ENCODE measurements at places on chromosomes 11 and 22.

DNA sequence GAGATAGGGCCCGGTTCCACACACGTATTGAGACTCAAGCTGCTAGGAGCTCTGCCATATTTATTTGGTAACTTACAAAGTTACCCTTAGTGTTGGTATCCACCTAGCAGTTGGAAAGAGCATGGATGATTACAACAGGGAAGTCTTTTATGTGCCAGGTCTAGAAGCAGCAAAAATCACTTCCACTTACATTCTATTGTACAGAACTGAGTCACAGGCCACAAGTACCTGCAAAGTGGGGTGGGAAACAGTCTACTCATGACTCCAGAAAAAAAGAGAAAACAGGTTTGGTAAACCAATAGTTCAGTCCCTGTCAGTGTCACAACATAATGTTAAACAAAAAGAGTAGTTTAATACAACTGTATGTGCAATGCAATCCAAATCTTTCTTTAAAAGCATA lies 279.6 kb upstream of the PITPNB start:
- DNase-seq, result no peak

GRCh38 chr11:114972105-114972504 lies 293.8 kb downstream of the NXPE2 start:
- no peak for DNase-seq

- no peak for DNase-seq
Observed at GRCh38 chr22:46352691-46353386, 17.3 kb downstream of the TRMU start.

DNA sequence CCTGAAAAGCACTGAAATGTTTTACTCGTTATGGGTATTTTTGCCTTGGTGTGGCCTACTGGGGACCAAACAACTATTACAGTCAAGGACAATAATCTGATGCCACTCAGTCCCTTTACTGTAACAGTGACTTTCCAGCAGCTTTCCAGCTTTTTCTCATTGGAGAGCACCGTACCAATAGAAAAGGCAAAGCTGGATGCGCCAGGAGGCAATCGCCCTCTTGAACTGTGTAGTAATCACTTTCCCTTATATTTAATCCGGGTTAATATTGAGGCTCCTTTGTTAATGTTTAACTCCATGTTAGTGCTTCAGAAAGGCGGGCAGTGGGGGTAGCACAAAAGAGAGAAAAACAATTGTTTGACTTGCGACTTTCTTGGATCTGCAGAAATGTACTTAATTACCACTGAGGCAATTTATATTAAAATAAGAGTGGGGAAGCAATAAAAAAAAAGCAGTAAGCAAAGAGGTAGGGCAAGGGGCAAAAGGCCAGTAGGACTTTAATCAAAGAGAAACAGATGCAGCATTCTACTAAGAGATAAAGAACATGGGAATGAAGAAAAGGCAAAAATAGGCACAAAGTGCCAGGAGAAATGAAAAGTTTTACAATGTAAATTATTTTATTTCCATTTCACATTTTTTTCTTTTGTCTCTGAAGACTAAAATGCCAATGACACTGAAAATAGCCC lies 81.6 kb downstream of the LRRC4C start:
- no peak for DNase-seq

DNA sequence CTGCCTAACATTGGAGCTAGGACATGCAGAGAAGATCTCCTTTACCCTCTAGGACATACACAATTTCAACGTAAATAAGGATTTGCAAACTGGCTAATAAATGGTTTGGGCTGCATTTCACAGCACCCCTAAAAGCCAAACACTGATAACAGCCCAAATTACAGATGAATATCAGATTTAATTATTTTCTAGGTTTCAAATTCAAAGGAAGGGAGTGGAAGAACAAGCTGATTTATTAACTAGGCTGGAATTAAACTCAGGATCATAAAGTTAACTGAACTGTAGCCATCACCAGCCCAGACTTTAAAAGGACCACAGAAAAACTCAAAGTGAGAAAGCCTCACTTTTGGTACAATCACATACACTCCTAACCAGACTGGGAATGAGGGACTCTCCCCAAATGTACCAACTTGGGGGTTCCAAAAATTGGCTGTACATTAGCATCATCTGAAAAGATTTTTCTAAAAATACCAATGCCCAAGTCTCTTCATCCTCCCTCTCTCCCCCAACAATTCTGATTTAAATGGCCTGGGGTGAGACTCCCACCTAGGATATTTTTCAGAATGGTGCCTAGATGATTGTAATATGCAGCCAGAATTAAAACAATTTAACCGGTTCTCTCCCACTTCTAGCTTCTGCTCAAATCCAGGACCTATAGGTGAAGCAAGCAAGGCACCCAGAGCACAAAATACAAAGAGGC lies 43.5 kb downstream of the SYTL2 start:
- no peak for DNase-seq

GRCh38 chr11:109426442-109427240 lies 4.7 kb downstream of the C11orf87 start:
- DNase-seq, result no peak

All from fibroblast of skin of left quadriceps (primary cell).